8988T (cell line): ENCODE measurements at places on chromosomes 1 and 21.

DNA sequence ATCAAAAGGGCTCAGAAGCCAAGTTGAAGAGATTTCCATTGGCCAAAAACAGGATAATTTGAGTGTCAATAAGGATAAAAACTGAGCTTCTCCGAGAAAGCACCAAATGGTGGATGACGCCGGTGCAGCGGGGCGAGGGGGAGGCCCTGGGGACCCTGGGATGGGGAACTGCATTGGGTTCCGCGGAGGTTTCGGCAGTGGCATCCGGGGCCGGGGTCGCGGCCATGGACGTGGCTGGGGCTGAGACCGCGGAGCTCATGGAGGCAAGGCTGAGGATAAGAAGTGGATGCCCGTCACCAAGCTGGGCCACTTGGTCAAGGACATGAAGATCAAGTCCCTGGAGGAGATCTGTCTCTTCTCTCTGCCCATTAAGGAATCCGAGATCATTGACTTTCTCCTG lies 97.2 kb downstream of the DMRTA2 start:
- no peak for DNase-seq

DNA sequence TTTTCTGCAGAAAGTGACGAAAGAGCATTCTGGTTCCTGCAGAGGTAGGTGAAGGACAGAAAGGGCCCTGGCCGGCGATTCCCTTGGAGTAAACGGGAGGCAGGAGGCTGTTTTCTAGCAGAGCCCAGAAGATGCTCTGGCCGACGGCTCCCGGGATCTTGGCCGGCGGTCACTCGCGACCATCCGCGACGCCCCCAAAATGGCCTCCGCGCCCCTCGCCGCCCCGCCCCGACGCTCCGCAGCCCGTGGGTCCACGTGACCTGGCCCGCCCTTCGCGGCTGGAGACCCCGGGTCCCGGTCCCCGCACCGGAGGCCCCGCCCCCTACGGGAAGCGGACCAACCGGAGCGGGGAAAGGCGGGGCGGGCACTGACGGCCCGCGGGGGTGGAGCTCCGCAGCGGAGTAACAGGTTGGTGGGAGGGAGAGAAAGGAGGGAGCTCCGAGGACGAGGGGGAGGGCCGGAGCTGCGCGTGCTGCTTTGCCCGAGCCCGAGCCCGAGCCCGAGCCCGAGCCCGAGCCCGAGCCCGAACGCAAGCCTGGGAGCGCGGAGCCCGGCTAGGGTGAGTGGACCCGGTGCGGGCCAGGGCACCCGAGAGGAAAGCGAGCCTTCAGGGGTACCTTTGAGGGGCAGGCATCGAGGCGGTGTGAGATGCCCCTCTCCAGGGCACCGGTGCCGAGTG lies at the start of gene CGN:
Gene CGN, plus strand, starts transcription at position 431 of the 679 bp plus-strand sequence. CDS start 7,133 bp downstream, outside the sequence.
- DNase-seq = peak; percentile 70

GRCh38 chr1:202247837-202248795 lies 54.5 kb downstream of the LGR6 start:
- DNase-seq = no peak

DNA sequence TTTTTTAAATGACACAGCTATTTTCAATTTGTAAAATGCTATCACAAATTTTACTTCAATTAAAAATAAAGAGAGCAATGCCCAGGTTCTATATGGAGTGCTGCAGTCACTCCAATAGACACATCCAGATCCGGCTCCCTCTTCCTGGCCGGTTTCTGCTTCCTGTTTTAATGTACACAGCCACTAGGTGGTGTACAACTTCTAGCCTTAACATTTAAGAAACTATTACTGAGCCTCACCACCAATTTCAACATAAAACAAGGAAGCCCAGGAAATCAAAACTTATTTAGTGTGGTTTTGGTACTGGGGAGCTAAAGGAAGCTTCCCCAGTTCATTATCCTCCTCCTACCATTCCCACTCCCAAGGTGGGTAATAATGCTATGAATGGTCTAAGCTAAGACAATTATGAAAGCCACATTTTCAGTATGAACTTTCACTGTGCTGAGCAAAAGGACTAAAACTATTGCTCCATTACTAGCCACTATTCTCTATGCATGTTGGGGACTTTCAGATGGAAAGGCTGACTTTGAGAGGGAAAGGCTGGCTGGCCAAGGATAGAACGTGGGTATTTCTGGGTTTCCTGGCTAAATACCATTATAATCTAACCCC lies 25.5 kb upstream of the MTMR11 start:
- no peak for DNase-seq

GRCh38 chr1:89746424-89747149 lies 74.2 kb upstream of the LRRC8D start:
- DNase-seq = no peak

DNA sequence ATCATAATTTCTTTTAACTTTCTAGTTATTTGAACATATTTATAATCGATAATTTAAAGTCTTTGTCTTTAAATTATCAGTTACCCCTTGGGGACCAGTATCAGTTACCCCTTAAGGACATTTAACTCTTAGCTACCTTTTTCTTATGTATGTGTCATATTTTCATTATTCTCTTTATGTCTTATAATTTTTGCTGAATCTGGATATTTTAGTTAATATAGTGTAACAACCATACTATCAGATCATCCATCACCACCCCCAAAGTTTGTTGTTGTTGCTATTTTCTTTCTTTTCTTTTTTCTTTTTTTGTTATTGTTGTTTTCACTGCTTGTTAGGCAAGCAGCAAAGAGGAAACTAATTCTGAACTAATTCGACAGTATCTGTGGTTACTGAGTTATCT lies 57.0 kb upstream of the TNFSF18 start:
- DNase-seq = no peak

- DNase-seq = no peak
Observed at GRCh38 chr1:199688133-199688676, 339.3 kb upstream of the NR5A2 start.

DNA sequence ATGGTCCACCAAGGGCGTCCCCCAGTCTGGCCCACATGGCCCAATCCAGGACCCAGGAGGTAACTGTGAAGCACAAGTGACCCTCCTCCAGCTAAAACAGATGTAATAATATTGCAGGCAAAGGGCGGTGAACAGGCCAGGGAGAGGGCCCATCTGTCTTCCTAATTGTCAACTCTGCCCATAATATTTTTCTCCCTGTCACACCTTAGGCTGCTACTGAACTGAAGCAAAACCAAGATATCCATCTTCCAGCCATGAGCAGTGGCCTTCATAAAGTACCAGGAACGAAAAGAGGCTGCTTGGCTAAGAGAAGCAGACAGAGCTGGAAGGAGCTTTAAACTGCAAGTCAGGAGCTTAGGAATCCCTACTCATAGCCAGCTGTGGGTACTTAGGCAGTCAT lies 3.1 kb downstream of the KANK4 start:
- DNase-seq = no peak

- DNase-seq = no peak
Observed at GRCh38 chr1:230158415-230159291, 91.6 kb downstream of the GALNT2 start.
